Activated CD4-positive, CD25-positive, alpha-beta regulatory T cell (primary cell): ENCODE measurements at places on chromosomes 5 and 9.

DNA sequence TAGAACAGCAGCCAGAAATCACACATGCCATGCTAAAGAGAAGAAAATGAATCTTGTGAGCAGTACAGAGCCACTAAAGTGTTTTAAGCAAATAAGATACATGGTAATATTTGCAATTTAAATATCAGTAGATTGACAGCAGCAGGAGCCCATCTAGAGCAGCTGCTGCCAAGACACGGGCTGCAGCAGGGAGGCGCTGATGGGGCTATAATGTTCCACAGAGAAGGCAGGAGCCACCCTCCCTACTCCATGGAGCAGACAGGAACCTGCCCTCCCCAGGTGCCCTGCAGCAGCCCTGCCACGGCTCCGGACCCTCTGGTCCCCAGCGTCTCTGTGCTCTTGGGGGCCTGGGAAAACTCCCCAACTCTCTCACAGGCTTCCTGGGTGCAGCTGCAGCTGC is 224.1 kb upstream of the ISL1 start:
- DNase-seq: no peak

GRCh38 chr9:5428794-5429528 is 8.8 kb downstream of the PLGRKT start:
- DNase-seq: no peak

GRCh38 chr9:120742951-120743416 is 28.7 kb upstream of the MEGF9 start:
- DNase-seq: no peak

DNA sequence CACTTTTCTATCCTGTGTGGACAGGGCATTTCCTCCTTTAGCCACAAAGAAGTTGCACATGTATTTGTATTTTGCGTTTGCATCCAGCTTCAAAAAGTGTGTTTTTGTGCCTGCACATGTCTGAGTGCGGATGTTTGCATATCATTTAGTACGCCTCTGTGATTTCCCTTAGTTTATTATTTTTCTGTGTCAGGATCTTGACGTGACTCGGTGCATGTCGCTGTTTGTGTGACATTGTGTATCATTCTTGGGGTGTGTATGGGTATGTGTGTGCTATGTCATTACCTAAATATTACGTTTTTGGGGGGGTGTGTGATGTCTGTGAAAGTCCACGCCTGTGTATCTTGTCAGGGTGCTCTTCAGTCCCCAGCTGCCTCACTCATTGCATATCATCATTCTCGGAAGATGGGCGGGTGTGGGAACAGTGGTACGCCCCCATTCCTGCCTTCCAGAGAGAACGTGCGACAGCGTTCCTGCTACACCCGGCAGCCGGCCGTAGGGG is 416 bp upstream of the PAIP2 start:
- no peak for DNase-seq

- no peak for DNase-seq
Observed at GRCh38 chr9:8627976-8628679, 828.5 kb upstream of the DMAC1 start.

GRCh38 chr5:52504584-52505240 is 283.0 kb upstream of the ITGA1 start:
- no peak for DNase-seq

DNA sequence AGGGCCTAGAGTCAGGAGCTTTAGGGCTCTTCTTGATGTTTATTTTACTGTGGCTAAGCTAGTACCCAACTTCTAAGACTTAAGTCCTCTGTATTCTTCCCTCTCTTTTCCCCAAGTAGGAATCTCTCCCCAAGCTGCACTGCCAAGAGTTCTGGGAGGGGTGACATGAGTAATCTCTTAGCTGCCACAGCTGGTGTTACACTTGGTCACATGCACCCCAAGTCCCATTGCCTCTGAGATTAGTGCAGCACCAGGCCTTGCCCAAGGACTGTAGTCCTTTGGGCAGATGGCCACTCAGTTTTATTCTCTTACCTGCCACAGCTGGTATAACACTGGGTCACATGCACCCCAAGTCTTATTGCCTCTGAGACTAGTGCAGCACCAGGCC is 114.7 kb upstream of the RIOK2 start:
- DNase-seq: no peak

DNA sequence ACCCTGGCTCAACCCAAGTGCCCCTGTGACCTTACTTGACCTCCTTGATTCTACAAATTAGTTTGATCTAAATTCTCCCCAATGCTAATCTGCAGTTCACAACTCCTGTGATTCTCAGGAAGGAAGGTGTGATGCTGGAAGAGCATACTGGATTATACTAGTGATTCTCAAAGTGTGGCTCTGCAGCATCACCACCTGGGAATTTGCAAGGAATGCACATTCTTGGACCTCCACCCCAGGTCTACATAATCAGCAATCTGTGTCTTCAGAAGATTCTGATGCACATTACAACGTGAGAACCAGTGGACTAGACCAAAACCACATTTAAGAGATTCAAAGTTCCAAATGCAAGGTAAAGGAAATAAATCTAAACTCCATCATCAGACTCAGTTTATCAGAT is 198.6 kb downstream of the AGTPBP1 start:
- DNase-seq: no peak

- DNase-seq: no peak
Observed at GRCh38 chr5:1648806-1649205, 125.0 kb upstream of the LPCAT1 start.

GRCh38 chr9:92534674-92535073 is 1.1 kb downstream of the ECM2 start:
- DNase-seq: no peak

DNA sequence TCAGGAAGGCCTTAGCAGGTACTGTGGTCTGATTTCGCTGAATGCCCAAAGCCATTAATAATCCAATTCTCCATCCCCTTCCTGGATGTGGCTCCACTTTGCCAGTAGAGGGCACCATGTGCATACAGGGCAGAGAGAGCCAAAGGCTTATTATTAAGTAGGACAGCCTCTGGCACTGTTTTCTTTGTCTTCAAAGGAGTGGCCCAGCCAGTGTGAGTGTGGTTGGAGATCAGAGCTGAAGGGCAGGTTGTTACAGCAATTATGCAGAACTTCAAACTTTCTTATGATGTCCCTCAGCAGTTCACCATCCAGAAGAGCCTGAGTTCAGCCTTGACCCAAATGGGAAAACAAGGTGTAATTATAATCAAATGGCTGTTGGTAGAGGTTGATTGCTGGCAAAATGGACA is 38.6 kb upstream of the CEMIP2 start:
- peak; percentile 8 for DNase-seq

- no peak for DNase-seq
Observed at GRCh38 chr5:17090839-17091238, 126.6 kb upstream of the BASP1 start.

DNA sequence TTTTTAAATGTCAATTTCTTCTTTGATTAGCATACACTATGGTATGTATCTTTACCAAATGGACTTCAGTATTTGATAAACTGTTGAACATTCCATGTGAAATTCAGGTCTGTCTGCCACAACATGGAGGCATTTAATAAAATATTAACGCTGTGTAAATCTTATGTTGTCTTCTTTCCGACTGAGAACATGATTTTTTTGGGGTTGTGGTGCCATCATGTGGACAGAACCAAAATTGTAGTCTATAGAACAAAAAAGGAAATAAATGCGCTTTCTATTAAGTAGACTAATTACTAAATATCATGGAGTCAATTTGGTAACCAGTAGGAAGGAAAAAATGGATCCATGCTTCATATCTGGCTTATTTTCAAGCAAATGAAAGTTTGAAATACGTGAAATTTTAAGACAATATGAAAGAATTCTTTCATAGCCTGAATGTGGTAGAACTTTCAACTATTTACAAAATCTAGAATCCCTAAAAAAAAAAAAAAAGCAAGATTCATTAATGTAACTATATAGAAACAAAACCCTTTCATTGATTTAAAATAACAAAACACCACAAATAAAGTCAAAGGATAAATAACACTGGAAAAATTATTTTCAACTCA is 2.8 kb upstream of the PLK2 start:
- no peak for DNase-seq

DNA sequence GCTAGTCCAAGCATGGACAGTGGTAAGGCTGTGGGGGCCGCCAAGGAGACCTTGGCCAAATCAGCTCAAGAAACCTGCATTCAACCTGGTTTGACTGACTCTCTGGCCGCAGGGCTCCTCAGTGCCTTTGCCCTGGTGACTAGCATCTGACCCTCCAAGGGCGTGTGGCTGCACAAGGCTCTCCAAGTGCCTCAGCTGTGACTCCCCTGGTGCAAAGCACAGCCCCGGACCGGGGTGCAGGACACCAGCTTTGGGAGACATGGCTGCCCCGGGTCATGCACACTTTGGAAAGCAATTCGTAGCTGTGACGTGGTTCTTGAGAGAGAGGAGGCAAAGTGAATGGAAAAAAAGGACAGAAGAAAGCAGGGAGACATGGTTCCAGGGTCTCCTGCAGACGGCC is 245.2 kb upstream of the IRX2 start:
- DNase-seq: no peak

DNA sequence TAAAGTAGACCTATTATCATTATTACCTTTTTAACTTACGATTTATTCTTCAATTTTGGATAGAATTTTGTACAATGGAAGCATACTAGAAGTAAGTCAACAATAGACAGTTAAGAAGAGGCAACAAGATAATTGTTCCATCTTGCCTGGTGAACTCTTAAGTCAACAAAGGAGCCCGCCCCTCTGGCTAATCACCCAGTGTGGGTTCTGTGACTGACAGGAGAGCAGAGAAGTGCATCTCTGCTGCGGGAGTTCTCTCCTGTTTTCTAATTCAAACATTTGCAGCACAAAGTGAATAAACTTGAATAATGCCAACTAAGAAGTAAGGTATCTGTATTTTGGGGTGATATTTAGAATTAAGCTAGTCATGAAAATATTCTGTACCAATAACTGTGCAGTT is 6.7 kb upstream of the ISL1 start:
- DNase-seq: no peak

GRCh38 chr5:68173007-68173406 is 42.5 kb upstream of the PIK3R1 start:
- no peak for DNase-seq

DNA sequence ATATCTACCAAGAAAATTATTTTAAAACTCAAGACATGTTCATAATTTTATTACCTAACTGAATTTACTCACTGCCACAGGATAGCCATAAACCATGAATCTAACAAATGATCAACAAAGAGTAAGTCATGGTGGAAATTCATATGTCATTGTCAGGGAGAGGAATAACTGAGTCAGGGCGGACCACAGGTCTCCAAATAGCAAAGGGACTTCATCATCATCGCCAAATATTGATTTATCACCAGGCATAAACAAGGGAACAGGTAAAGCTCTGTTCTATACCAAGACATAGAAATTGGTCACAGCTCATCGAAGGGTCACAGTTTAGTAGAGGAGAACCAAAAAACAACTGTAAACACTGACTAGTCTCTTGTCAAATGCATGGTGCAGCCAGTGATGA is 94.8 kb downstream of the CTNND2 start:
- DNase-seq: no peak

DNA sequence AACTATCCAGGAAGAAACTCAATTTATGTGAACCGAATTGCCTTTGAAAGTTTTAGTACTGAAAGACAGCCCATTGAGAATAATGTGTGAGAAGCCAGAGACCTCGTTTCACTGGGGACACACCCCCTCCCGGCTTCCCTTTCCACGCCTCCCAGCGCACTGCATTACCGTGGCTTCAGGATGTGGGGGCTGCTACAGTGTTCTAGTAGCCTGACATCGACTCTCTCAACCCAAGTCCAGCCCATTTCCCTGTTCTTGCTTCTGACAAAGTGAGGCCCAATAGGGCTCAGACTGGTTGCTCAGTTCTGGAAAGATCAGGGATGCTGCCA is 3.5 kb downstream of the PAX5 start:
- DNase-seq: no peak

DNA sequence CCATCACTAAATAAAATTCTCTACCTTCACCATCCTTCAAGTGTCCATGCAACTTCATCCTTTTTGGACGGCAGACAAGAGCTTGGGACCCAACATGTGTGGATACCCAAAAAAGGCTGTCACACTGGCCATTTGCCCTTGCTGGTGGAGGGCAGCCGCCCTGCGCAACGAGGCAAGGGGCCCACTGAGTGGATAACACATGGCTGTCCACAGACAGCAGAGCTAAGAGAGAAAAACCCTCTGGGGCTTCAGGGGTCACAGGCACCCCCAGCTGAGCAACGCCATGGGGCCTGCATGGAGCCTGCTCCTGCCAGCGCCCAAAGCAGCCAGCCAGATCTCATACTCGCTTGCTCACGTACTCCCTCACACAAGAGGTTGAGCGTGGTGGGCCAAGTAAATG is 205.9 kb upstream of the NREP start:
- DNase-seq: no peak

- no peak for DNase-seq
Observed at GRCh38 chr5:16427587-16427986, 38.0 kb downstream of the ZNF622 start.

DNA sequence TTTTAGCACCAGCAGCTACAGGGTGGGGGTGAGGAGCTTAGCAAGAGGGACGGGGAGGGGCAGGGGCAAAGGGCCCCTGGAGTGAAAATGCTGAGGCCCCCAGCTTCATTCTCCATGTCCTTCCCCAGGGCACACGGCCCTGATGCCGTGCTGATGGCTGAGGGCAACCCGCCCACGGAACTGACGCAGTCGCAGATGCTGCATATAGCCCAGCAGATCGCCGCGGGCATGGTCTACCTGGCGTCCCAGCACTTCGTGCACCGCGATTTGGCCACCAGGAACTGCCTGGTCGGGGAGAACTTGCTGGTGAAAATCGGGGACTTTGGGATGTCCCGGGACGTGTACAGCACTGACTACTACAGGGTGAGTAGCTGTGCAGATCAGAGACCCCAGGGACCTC is 285.6 kb downstream of the NTRK2 start:
- no peak for DNase-seq

DNA sequence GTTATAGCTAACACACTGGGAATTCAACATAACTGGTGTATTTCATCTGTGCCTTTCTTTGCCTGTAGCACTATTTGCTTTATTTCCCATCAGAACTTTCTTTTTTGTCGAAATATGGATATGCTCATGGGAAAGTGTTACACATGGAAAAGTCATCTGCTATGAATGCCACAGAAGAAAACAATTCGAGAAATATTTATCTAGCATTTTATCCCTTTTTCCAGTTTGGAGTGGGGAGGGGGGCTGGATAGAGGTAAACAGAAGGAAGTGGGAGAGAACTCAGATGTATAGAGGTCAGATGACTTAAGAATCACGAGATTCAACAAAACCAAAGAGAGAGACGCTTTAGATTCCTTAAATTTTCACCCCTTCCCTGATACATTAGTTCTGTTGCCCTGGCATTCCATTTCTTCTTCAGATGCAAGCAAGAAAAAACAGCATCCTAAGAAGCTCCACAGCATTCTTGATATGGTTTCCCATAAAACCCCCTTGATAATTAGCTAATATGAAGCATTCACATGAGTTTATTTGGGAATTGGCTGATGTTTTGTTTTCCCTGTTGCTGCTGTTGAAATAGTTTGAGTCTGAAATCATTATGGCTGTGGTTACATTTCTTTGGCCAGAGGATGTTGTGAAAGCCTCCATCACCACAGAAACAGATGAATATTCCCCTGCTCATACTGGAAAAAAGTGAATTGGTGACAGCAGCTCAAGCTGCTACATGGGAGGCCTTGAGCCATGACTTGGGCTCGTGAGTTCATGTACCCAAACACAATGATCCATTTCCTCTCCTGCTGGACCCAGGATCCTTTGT is 335.8 kb upstream of the DAB2 start:
- DNase-seq: no peak
